ENCODE measurements at places on chromosomes 13 and 19.

DNA sequence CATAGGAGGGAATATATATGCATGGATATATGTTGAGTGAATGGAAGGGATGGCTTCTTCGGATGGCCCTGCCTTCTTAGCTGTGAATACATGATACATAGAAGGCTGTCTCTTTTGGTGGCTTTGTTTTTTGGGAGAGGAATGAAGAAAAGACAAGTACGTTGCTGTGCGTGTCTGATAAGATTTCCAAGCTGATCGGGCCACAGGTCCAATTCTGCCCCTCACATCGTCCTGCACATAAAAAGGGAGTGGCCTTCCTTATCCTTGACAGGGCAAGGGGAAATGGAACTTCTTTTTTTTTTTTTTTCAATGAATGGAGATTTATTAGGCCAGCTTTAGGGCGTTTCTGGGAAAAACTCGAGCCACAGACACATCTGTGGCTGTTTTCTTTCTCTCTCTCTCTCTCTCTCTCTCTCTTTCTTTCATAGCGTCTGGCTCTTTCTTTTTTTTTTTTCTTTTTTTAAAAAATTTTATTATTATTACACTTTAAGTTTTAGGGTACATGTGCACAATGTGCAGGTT, 103.8 kb upstream of the SPATA13 start:
- DNase-seq: no peak

GRCh38 chr13:50168786-50169185, 153.5 kb downstream of the KCNRG start:
- DNase-seq: no peak

GRCh38 chr13:63184693-63185092, 1769.0 kb upstream of the PCDH20 start:
- DNase-seq: no peak

GRCh38 chr13:49869519-49869918, 66.6 kb downstream of the SPRYD7 start:
- no peak for DNase-seq

GRCh38 chr13:95174517-95174916, 126.7 kb downstream of the ABCC4 start:
- no peak for DNase-seq

- no peak for DNase-seq
These were observed 91.7 kb downstream of the SLC10A2 start for GRCh38 chr13:102974317-102975087.

GRCh38 chr19:54851353-54851752, 1.1 kb downstream of the KIR3DL2 start:
- DNase-seq: no peak

- no peak for DNase-seq
These were observed 135.9 kb downstream of the ENOX1 start for GRCh38 chr13:43650882-43651281.

DNA sequence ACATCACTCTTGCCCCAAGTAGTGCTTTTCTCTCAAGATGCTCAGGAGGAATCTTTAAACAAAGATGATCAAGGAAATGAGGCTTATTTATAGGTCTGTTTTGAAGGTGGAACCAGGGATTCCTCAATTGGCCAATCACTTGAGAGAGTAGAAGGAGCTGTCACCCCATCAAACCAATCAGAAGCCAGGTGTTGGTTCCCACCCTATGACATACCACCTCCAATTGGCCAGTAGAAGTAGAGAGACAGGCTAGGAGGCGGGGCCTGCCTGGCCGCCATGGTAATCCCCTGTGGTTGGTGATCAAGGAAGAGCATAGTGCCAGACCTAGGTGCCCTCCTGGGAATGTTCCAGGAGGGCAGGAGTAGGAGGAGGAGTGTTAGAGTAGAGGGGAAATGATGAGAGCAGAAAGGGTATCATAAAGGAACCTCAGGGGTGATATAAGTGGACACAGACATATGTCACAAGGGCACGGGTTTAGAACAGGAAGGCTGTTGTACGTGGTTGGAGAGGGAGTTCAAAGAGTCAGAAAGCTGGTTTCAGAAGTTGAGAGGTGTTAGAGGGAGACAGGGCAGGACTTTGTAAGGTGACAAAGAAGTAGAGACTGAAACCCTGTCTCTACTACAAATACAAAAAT, 10.5 kb downstream of the PMIS2 start:
- no peak for DNase-seq

DNA sequence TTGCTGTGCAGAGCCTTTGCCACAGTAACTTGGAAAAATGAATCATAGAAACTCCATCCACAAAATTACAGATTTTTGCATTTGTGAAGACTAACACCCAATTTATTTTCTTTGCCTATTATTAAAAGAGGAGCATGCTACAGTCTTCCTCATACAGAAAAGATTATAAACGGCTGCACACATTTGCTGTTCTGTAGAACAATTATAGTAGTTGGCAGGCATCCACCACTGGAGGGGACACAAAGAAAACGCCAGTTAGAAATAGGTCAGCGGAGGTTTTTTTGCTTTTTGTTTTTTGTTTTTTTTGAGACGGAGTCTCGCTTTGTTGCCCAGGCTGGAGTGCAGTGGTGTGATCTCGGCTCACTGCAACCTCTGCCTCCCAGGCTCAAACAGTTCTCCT, 51.6 kb downstream of the SACS start:
- DNase-seq: peak; percentile 74

- no peak for DNase-seq
These were observed 19.8 kb upstream of the OVOL3 start for GRCh38 chr19:36090910-36091695.

All from globus pallidus (tissue), 1 donor.